Urinary bladder (tissue), 4 donors: ENCODE measurements at places on chromosomes 7 and 10. TPM values are rescaled to one million over a fixed set of nuclear protein-coding genes. Genes with fewer than 3 reads are reported as not detected.

GRCh38 chr7:99514050-99514449 is 9.6 kb downstream of the ZKSCAN5 start:
- DNase-seq, result no peak

Gene SEC61G
- polyA plus RNA-seq, result 250 TPM

Gene HTR5A
- not detected for polyA plus RNA-seq

GRCh38 chr10:89523274-89523673 is 12.1 kb downstream of the SLC16A12 start:
- DNase-seq, result no peak

- DNase-seq, result peak; percentile 10
These were observed 537 bp upstream of the MRPS24 start for GRCh38 chr7:43869867-43870240.

GRCh38 chr10:4661511-4662255 is 164.3 kb upstream of the AKR1E2 start:
- no peak for DNase-seq

GRCh38 chr10:73907841-73908517 is 3.0 kb upstream of the PLAU start:
- no peak for DNase-seq

- DNase-seq, result no peak
These were observed 74.9 kb downstream of the CLIP2 start for GRCh38 chr7:74364061-74364460.

DNA sequence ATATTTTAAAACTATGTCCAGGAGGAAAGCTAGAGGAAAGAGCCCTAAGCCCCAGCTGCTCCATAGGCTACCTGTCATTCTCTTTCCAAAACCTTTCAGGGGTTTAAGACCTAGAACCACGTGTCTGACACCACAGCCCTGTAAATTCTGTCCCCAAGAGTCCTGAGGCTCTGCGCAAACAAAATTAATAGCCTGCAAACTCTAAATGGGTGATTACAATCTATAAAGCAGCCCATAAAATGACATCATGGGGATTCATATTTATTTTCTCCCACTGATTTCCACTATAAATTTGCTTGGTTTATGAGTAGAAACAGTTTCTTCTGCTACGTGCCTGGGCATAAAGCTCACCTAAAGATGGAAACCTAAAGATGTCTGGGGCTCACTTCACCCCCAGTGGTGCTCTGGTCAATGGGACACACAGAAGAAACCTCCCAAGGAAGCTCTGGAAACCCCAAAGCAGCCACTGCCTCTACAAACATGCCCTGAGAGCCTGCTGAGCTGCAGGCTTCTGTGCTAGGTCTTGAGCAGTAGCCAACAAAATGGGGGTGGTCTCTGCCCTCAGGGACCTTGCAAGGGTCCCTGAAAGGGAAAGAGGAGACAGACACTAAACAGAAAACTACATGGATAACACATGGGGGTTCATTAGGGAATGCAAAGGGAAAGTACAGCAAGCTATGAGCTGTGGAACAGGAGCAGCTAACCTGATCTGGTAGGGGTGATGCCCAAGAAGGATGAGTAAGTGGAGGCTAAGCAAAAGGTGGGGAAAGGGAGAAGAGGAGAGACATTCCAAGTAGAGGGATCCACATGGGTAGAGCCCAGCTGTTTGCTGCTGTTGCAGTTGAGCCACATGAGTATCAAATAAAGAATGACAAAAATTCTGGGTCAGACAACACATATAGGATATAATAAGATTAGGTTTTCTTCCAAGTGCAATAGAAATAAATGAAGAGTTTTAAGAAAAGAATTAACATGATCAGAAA is 331.7 kb downstream of the KCNMA1 start:
- DNase-seq, result peak; percentile 29

DNA sequence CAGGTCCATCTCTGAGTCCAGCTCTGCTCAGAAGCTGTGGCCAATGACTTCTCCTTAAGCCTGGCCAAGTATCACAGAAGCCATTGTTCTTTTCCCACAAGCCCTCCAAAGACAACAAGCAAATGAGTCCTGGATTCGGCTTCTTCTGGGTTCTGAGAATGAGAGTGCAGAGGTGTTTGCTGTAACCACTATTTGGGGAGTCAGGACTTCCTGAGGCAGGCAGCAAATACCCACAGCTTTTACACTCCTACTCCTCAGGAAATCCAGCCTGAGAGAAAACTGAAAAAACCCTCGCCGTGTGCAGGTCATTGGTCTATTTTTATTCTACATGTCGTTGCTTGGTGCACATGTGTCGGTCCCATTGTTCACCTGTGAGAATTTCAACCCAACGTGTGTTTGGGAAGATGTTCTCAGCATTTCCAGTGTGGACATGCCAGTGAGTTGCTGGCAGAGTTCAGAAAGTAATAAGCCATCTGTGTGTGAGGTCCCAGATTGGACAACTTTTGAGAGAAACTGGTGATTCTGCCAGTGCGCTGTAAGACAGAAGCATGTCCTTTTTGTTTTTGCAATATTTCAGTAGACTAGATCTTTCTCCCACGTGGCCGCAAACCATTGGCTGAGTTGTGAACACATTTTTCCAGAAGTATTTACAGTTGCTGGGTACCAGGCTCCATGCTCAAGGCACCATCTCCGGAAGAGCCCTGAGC is 121.6 kb upstream of the LYZL2 start:
- DNase-seq, result no peak

DNA sequence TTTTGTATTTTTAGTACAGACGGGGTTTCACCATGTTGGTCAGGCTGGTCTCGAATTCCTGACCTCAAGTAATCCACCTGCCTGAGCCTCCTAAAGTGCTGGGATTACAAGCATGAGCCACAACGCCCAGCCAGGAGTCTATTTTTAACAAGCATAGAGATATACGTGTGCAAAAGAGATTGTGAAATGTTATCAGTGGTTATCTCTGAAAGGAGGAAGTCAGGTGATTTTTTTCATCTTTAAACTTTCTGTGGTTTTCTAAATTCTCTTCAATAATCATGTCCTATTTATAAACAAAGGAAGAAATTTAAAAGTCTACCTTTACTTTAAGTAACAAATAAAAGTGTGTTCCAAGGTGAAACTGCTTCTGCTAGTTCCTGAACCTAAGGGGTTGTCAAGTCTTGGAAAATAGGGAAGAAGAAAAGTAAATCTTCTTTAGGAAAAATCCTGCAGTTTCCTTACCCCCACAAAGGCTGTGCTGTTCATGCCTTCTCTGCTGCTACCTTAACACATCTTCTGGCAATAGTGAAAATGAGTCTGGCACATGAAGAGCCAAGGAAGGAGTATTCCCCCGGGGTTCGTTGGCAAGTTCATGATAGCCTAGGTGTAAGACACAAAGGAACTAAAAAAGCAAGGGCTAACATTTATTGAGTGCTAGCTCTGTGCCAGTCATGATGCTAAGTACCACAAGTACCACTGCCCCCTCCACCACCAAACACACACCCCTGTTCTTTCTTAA is 51.1 kb downstream of the CYP26A1 start:
- DNase-seq, result no peak

Gene C1QL3
- 0.05 TPM for polyA plus RNA-seq

DNA sequence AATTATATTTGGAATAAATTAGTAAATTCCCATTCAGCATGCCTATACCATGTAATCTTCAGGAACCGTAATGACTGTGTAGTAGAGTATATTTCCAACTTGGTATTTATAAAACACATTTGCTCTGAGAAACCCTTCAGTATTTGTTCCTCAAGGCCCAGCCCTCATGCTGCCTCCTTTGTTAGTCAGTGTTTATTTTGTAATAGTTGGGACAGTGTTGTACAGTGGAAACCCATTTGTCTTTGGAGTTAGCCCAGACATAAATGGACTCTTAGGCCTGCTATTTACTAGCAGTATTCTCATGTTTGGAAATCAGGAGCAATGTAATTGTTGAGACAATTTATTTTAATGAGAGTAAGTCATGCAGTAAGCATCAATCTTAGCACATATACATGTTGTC is 686.9 kb downstream of the AUTS2 start:
- DNase-seq, result no peak

GRCh38 chr7:90749774-90750173 is 153.7 kb downstream of the CDK14 start:
- no peak for DNase-seq

GRCh38 chr7:158043551-158044481 is 543.8 kb downstream of the PTPRN2 start:
- no peak for DNase-seq

- no peak for DNase-seq
These were observed 177.7 kb downstream of the ACTR3B start for GRCh38 chr7:152937282-152937681.

DNA sequence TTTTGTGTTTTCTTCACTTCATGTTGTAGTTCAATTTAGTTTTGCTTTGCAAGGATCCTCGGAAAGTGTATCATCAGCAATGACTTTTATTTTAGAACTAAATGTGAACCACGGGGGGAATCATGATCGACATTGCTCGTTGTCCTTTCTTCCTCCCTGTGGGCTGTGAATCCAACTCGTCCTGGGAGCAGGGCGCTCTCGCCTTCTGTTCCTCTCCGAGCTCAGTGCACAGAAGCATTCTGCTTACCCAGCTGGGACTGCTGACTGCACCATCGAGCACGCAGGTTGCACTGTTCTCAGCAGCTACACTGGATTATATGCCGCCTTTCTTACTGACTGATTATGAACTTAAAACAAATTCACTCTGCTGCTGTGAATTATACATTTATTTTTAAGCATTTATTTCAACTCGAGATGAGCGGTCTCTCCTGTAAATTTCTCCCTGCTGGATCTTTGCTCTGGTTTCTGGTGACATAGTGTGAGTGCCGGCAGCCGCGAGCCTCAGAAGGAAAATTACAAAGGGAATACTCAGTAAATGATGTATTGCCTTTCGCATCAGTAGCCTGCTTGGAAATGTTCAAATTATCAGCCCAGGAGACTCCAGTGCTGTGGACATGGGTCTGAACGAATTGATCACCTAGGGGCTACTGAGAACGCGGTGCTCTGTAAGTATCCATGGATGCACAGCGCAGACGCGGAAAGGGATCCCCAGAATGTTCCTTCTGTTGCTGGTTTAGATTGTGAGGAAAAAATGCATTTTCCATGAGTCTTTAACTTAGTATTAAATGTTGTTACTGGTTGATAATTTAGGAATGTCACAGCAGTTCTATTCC is 92.6 kb downstream of the PTPRE start:
- DNase-seq, result no peak

Gene EXOSC1
- polyA plus RNA-seq, result 29.8 TPM

- DNase-seq, result no peak
These were observed 7.7 kb downstream of the NEURL1 start for GRCh38 chr10:103501186-103501585.

DNA sequence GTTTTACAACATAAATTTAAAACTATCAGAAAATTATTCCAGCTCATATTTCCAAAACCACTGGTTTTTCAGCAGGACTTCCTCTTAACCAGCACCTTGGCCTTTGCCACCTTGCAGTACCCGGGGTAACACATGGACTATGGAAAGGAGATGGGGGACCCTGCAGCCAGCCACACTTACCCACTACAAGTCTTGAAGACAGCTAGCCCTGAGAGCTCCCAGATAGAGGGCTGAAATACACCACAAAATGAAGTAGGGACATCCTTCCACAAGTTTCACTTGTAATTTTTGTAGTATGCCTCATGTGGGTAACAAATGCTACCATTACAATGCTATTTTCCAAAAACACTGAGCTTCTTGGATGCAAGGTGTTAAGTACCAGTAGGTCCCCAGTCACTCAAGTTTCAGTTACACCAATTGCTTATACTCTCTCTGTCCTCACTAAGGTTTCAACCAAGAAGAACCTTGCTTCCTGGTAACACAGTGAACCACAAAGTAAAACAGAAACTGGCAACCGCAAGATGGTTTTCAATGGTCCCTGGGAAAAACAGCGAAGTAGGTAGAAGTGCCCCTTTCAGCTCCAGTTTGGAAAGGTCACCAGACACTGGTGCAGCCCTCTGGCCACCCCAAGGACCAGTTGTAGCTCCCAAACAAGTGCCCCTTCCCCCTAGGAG is 110.9 kb downstream of the SGMS1 start:
- DNase-seq, result no peak

DNA sequence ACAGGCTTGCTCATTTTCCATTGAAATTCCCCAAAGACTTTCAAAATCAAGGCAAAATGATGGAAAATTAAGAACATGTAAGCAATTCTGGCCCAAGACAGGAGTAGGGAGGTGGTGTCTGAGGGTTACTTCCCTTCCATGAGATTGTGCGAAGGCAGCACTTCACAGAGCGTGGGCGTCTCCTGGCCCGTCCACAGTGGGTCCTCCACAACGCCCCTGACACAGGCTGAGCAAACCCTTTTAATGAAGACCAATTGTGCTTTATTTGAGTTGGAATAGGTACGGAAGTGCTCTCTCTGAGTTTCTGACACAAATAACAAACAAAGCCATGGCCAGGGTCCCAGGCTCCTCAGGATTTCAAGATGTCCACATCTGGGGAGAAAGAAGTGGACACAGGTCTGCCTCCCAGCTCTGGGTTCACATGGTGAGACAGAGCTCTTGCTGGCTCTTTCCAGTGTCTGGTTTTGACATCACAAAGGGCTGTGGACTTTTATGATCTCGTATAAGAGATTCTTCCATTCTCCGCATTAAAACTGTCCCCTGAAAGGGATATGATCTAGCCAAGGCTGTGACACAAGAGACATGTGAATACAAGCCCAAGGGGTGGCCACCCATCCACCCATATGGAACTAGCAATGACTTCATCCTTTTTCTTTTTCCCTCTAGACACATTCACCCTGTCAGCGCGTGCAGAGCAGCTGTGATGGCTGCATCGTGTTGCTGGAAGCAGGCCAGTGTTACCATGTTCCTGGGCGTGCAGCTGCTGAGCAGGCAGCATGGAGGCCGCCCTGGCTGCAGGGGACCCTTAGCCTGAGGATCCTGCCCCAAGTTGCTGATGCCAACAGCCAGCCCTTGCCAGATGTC is 145.6 kb downstream of the ADAM12 start:
- peak; percentile 69 for DNase-seq

DNA sequence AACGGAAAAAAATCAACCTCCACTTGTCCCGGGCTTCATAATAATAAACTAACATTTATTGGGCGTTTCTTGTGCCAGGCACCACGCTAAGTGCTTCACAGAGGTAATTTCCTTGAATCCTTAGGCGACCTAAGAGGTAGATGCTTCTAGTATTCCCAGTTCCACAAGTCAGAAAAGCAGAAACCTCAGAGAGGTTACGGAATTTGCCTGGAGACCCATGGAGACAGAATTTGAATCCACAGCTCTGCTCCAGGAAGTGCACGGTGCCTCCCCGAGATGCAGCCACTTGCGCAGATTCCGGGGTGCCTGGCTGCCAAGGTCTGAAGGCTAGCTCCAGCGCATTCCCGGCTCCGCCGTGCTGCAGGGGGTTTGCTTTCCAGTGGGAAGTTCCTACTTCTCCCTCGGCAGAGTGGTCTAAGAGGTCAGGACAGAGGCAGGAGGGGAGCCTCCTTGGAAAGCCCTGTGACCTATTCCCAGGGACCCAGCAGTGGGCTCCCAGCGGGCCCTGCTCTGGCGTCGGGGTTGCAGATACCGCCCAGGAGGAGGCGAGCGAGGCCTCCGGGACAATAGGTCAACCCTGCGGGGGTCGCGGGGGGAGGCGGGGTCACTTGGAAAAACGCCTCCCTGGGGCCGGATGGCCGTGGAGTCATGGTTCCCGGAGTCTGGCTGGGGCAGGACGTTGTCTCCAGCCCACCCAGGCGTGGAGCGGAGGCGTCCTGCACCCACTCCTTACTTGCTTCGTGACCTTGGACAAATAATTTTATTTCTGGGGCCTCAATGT is 10.1 kb upstream of the NKX2-3 start:
- no peak for DNase-seq
